ENCODE measurements at places on chromosomes 12 and 14. TPM values are rescaled to one million over a fixed set of nuclear protein-coding genes. Genes with fewer than 3 reads are reported as not detected.

The PTGER2 gene
- 0.11 TPM for total RNA-seq

The KCNJ8 gene
- under 0.01 TPM for total RNA-seq

The PKP2 gene
- 0.86 TPM for total RNA-seq

The SLC41A2 gene
- total RNA-seq, result 3.7 TPM

The FGF23 gene
- total RNA-seq, result not detected

The NEUROD4 gene
- total RNA-seq, result not detected

The NTS gene
- 0.34 TPM for total RNA-seq

The DPPA3 gene
- not detected for total RNA-seq

The TECPR2 gene
- total RNA-seq, result 12.6 TPM

The CCDC197 gene
- not detected for total RNA-seq

The CACNA1C gene
- 0.33 TPM for total RNA-seq

The GYS2 gene
- not detected for total RNA-seq

The ANKS1B gene
- total RNA-seq, result 0.26 TPM

The MSI1 gene
- total RNA-seq, result not detected

The EXOC3L4 gene
- total RNA-seq, result 0.09 TPM

The LUM gene
- total RNA-seq, result not detected

The KLRK1 gene
- not detected for total RNA-seq

The MYF5 gene
- total RNA-seq, result not detected

The TMEM229B gene
- 0.52 TPM for total RNA-seq

The ZFHX2 gene
- 0.11 TPM for total RNA-seq

The KRT83 gene
- not detected for total RNA-seq

The PUS1 gene
- total RNA-seq, result 4.8 TPM

The RPL10L gene
- not detected for total RNA-seq

The BCL11B gene
- total RNA-seq, result under 0.01 TPM

The TAS2R8 gene
- total RNA-seq, result 0.11 TPM

The ZDHHC22 gene
- not detected for total RNA-seq

The PLA2G1B gene
- not detected for total RNA-seq

The HECTD4 gene
- total RNA-seq, result 16.2 TPM

The TSPAN19 gene
- total RNA-seq, result 0.09 TPM

The ZNF410 gene
- total RNA-seq, result 50.7 TPM

The C14orf93 gene
- 6.1 TPM for total RNA-seq

The SYCP3 gene
- total RNA-seq, result 0.17 TPM

The RBP5 gene
- total RNA-seq, result 0.22 TPM

The RNFT2 gene
- 0.54 TPM for total RNA-seq

The TAS2R13 gene
- total RNA-seq, result 1.0 TPM

The COX6A1 gene
- total RNA-seq, result 351 TPM

The MYH6 gene
- not detected for total RNA-seq

The SLCO1A2 gene
- total RNA-seq, result not detected

The ANHX gene
- total RNA-seq, result not detected

The RNASE1 gene
- 0.98 TPM for total RNA-seq

The MEG3 gene
- total RNA-seq, result 2.7 TPM

The MGP gene
- total RNA-seq, result 193 TPM

The MIP gene
- 0.26 TPM for total RNA-seq

The CPNE8 gene
- 17.3 TPM for total RNA-seq

The KCNC2 gene
- total RNA-seq, result not detected

The HSPB8 gene
- total RNA-seq, result 0.98 TPM

The KNTC1 gene
- 14.2 TPM for total RNA-seq

The KRT3 gene
- not detected for total RNA-seq

The TRIM9 gene
- total RNA-seq, result under 0.01 TPM

The PRH2 gene
- total RNA-seq, result not detected

The OAS2 gene
- total RNA-seq, result 0.95 TPM

Measured in dermis lymphatic vessel endothelial cell (primary cell).